C1 segment of cervical spinal cord (tissue), 14 donors: ENCODE measurements at places on chromosomes 4 and X.
A peak's percentile ranks its signal among the peaks of the same experiment; 100 is the strongest.

DNA sequence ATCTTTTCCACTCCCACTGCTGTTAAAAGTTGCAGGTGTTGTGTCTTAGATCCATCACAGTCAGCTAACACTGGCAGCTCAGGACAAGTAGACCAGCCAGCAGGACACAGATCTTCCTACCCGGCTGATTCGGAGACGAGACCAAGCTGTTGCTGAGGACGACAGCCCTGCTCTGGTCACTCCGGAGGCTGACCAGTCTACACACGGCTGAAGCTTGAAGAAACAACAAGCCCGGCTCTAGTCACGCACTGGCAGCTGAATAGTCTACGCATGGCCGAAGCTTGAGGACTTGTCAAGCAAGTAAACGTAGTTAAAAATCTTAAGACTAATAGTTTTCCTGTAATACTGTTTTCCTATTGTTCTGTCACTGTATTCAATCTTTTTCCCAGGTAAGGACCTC lies 1.8 kb downstream of the ACOX3 start:
- no peak for DNase-seq

DNA sequence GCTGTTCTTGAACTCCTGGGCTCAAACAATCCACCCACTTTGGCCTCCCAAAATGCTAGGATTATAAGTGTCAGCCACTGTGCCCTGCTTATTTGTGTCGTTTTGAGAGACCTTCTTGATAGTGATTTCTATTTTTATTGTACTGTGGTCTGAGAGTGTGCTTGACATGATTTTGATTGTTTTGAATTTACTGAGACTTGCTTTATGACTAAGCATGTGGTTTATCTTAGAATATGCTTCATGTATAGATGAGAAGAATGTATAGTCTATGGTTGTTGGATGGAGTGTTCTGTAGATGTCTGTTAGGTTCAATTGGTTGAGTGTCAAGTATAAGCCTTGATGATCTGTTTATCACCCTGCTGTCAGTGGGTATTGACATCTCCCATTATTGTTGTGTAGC lies 789.3 kb downstream of the IL1RAPL1 start:
- no peak for DNase-seq

- no peak for DNase-seq
These were observed 39.0 kb upstream of the SLC7A3 start for GRCh38 chrX:70969635-70970481.

GRCh38 chr4:183201331-183201730 lies 102.3 kb downstream of the WWC2 start:
- no peak for DNase-seq

DNA sequence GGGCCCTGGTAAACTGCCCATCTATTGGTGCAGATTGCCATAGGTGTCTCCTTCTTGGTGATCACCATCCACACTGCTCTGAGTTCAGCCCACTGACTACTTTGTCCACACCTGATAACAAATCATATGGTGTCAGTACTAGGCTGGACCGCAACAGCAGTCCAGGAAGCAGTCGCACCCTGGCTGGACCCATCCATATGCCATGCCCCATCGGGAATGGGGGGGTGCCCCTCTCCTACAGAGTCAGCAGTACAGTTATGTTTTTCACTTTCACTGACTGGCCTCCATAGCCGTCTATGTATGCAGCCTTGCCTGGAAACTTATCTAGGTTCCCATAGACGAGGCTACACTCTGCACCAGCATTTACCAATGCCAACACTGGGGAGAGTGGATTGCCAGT lies 226.1 kb downstream of the ADGRL3 start:
- no peak for DNase-seq

DNA sequence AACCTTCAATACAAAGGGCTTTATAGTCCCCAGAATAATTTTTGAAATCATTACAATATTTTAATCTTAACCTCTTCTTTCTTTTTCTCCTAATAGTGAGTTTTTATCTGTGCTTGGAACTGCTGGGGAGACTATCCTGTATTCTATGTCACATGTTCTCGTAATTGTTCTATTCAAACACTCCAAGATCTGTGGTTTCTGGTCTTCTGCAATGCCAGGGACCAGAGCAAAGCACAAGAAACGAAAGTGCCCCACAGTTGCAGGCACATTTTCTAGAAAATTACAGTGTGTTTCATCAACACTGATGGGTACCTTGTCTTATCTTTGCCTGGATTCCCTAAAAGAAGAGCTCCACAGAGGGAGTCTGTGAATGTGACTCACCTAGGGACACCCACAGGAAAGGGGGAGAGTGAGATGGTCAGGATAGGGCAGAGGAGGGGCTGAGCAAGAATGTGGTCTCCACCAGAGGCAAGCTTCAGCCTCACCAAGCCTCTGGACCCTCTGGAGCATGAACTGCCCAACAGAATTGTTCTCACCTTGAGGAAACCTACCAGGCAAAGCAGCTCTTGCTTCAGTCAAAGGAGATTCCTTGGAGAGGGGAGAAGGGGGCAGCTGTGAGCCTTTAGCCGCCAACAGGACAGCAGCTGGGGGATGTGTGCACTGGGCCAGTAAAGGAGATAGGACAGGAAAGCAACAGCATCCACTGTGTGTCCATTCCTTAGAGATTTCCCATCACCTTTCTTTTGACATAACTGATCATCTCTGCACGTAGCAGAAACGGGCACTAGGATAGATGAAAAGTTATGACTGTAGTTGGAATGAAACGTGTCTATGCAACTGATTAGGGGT lies 25.9 kb downstream of the UNC5C start:
- DNase-seq, result no peak

DNA sequence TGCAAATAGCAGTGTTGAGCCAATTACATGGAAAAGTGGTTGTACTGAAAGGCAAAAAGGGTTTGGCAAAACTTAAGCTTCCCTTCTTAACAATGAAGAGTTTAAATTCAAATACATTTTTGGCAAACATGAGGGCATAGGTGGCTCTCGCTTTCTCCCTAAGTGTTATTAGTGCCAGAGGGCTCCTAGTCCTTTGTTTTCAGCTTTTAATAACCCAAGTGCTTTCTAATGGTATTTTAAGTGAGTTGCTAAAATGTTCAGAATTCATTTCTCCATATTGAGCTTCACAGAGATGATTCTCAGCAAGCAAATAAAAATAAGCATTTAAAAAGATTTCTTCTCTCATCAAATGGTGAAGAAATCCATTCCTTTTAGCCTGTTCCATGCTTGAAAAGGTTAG lies 123.7 kb downstream of the HS6ST2 start:
- DNase-seq, result no peak

DNA sequence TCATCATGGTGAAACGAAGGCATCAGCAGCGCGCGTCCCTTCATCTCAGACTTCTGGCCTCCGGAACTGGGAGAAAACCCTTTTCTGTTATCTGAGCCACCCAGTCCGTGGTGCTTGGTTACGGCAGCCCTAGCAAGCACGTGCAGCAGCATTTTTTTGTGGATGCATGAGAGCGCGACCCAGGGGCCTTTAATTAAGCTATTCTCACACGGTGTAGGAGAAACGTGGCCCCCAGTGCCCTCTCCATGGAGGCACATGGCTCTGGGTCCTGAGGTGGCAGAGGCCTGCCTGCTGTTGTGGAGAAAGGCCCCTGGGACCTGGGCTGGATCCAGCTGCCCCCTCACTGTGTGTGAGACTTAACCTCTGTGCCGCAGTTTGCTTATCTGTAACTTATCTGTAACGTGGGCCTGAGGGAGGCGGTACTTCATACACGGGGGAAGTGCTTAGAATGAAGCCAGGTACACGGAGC lies 9.5 kb downstream of the CLCN4 start:
- no peak for DNase-seq

GRCh38 chr4:109091727-109092409 lies 210.6 kb downstream of the COL25A1 start:
- no peak for DNase-seq

DNA sequence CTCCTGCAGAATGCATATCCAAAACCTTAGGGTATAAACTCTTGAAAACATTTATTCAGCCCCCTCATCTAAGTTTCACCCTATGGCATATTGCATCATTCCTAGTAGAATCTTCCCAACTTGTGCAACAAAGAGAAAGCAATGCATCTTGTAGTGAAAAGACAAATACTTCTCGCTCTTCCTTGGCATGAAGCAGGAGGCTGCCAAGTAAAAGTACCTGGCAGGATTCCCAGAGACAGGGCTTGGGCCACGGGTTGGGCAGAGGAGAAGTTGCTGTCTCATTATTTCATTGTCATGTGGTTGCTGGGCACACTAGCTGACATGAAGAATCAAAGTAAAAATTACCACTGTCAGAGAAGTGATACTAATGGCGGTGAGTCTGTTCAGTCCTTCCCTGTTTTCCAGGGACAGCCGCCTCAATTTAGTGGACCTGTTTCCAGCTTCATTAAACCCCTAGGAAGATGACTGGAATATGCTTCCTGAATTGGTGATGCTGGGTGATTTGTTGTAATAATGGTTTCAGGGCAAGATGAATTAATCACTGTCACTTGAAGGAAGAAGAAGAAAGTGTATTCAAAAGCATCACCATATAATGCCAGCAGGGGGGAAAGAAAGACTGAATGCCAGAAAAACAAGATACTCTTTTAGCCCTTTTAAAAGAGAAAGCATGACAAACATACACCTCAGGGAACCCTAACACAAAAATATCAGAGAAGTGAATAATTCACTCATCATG lies 380.5 kb upstream of the IGFBP7 start:
- peak; percentile 11 for DNase-seq

DNA sequence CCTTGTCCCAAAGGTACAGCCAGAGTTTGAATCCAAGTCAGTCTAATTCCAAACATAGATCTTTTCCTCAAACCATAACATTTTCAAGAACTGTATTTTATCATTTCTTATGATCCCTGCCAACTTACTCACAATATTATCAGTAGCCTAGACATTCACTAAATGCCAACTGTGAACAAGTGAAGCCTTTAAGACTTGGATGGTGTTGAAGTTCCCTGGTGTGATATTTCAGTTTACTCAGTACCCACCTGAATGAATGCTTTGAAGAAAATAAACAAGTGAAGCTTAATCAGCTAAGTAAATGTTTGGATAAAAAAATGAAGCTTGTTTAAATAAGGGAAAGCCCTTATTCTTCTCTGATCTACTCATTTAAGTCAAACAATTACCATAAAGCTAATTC lies 1028.3 kb downstream of the DMD start:
- DNase-seq, result no peak

DNA sequence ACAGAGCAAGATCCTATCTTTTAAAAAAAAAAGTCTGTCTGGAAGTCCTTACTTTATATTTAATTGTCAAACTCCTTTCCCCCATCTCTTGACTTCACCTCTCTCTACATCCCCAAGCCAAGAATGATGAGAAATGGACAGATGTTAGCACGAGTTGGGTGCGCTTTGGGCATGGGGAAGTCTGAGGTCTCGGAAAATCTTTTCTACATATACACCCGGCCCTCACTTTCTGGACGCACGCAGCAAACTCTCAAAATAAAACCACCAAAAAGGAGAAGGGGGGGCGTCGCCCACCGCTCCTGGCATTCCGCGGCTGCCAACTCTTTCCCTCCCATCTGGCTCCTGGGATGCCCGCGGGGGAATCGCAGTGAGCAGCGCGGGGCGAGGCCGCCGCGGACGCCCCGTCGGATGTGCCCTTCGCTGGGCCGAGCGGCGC lies 756 bp downstream of the IGFBP7 start:
- DNase-seq, result no peak

DNA sequence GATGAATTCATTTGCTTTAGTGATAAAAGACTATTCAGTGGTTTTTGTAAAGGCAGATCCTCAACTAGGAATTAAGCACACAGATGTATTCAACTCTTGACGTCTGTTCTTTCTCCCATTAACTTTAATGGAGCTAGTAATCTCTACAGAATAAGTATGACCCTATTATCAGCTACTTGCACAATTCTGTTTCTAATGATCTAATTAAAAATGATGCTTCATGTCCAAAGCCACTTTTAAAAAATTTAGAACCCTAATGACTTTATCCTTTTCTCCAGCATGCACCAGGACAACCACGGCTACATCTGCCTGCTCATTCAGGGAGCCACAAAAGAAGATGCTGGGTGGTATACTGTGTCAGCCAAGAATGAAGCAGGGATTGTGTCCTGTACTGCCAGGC lies 85.4 kb downstream of the CBR4 start:
- DNase-seq, result no peak

- DNase-seq, result no peak
These were observed 80.1 kb downstream of the FAM184B start for GRCh38 chr4:17701138-17701839.

- no peak for DNase-seq
These were observed 105.7 kb upstream of the PTCHD1 start for GRCh38 chrX:23228950-23229448.

GRCh38 chrX:130916636-130917422 lies 13.8 kb upstream of the ENOX2 start:
- DNase-seq, result peak; percentile 12

DNA sequence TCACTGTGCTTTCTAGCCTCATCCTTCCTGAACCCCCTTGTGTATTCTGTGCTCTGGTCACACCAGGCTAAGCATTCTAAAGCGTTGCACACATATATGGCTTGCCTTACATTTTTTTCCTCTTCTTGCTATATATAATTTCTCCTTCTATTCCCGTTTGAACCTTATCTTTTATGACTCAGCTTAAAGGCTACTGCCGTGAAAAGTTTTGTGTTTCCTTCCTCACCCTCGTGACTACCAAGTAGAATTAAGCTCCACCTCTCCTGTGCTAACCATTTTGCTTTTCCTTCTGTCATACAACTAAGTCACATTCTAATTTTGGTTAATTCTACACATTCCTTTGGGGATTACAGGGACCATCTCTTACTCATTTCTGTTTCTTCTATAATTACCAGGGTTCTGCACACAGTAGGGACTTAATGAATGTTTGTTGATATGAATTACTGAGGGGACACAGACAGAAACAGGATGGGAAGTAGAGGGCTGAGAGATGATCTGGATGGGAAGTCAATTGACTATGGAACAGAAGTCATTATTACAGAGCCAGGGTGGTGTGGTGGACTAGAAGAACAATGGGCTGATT lies 67.1 kb downstream of the DOCK11 start:
- no peak for DNase-seq

GRCh38 chr4:40831146-40831907 lies 81.6 kb downstream of the NSUN7 start:
- DNase-seq, result no peak

DNA sequence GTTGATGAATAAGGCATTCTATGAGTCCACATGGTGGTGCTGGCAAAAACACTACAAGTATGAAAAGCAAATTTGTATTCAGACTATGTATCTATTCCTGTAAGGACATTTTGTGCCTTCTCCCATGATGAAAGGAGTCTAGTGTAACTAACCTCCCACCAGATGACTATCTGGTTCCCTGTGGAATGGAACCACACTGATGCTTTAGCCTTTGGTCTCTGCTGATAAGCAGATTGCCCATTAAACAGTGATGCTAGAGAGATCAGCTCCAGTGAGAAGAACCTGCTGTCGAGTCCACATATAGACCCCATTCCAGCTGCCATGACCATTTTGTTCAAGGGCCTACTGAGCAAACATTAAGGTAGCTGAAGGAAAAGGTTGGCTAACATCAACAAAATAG lies 10.5 kb upstream of the THOC2 start:
- no peak for DNase-seq

GRCh38 chrX:124232523-124233201 lies 99.8 kb upstream of the TEX13D start:
- no peak for DNase-seq

GRCh38 chrX:25646156-25646555 lies 492.0 kb upstream of the MAGEB18 start:
- DNase-seq, result no peak

GRCh38 chr4:98505992-98506391 lies 152.4 kb downstream of the TSPAN5 start:
- no peak for DNase-seq

- no peak for DNase-seq
These were observed 18.9 kb upstream of the GLRA3 start for GRCh38 chr4:174847801-174848427.

- no peak for DNase-seq
These were observed 90.7 kb downstream of the CLDN22 start for GRCh38 chr4:183229397-183229796.
